ENCODE measurements at places on chromosomes 2 and 18.

- DNase-seq, result no peak
Measured at GRCh38 chr2:101150306-101151145, 656 bp downstream of the TBC1D8 start.

GRCh38 chr2:161307676-161308075 is 549 bp upstream of the PSMD14 start:
- no peak for DNase-seq

DNA sequence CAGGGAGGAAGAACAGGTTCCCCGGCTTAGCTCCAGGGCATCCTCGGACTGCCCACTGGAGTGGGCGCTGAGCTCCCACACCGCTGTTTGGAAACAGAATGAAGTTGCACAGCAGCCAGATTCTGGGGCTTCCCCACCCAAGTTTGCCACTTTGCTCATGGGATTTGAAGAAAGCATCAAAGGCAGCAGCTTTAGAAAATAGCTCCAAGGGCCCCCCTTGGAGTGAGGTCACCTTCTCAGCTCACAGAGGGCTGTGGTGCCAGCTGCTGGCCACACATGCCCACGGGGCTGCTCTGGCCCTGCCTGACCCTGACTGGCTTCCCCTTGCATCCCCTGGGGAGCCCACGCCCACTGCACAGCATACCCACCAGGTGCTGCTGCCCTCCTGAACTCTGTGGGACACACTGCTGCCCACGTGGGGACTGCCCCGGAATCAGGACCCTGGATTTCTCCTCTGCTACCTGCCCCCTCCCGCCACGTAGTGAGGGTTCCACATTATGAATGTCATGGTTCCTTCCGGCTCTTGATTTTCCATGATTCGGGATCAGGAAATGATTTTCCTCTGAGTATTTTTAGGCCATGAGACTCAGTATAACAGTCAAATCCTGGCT is 70.3 kb downstream of the TGOLN2 start:
- DNase-seq, result no peak

DNA sequence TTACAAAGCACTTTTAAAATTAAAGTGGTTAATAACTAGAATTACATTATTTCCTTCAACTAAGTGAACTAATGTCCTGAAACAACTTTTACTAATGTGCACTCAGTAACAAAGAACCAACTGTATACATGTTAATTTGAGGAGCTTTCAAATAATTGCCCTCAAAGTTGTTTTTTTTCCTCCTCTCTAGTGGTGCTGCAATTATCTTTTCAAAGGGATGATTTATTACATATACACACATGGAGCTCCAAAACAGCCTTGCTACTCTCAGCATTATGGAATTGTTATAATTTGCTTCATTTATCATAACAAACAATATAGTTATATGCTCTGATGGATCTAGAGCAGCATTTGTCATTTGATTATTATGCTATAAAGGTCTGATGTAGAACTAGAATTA is 246.3 kb upstream of the RASGRP3 start:
- no peak for DNase-seq

DNA sequence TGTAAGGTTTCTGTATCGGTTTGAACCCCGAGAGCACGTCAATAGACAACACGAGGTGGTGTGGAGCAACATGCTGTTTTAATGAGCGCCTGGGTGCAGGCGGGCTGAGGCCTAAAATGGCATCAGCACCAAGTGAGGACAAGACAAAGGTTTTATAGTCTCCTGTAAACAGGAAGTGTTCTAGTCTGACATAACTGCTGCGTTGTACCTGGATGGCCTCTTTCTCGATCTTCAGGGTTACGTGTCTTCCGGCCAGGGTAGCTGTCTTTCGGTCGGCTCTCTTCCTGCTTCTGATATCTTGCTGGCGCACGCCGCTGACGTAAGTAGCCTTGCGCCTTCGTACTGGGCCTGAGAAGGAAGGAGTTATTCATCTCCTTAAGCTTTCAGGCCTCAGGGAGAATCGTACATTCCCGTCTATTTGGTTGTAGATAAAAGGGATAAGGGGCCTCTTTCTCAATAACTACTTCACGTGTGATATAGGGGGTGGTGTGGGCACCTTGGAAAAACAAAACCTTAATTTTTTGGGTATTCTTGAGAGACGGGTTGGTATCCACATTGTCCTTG is 53.5 kb downstream of the KYNU start:
- DNase-seq, result no peak

- no peak for DNase-seq
Measured at GRCh38 chr18:25180973-25181548, 170.9 kb downstream of the ZNF521 start.

- no peak for DNase-seq
Measured at GRCh38 chr2:18176679-18177215, 298.3 kb downstream of the KCNS3 start.

GRCh38 chr2:148508878-148509287 is 135.7 kb upstream of the EPC2 start:
- DNase-seq, result no peak

All from GM04503 (cell line).